Right renal pelvis (tissue), 4 donors: ENCODE measurements at places on chromosomes 2 and 18. TPM values are rescaled to one million over a fixed set of nuclear protein-coding genes. Genes with fewer than 3 reads are reported as not detected.

The FAM110C gene
- 13.6 TPM for polyA plus RNA-seq

The CCDC141 gene
- polyA plus RNA-seq, result 0.14 TPM

The SRD5A2 gene
- polyA plus RNA-seq, result 0.10 TPM

The ABCG5 gene
- polyA plus RNA-seq, result 0.42 TPM

The LAMA1 gene
- 73.8 TPM for polyA plus RNA-seq

The CD8A gene
- 1.0 TPM for polyA plus RNA-seq

The ERFE gene
- polyA plus RNA-seq, result 6.0 TPM

The MYCN gene
- 35.6 TPM for polyA plus RNA-seq

The C1GALT1C1L gene
- polyA plus RNA-seq, result 3.1 TPM

- no peak for DNase-seq
These were observed 221.0 kb downstream of the WDR7 start for GRCh38 chr18:56872140-56872539.

DNA sequence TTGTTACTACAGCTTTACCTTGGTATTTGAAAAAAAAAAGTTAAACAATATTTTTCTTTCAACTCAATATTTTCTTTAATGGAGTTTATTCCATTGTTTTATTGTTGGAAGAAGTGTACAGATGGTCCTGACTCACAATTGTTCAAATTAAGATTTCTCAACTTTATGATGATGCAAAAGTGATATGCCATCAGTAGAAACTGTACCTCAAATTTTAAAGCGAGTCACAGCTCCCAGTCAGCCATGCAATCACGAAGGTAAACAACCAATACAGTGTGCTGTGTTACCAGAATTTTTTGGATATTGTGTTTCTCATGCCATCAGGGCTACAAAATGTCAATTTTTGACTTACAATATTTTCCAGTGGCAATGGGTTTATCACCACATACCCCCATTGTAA is 54.0 kb upstream of the COL5A2 start:
- no peak for DNase-seq

- DNase-seq, result no peak
These were observed 81.5 kb downstream of the CYRIA start for GRCh38 chr2:16584084-16584483.

GRCh38 chr2:101234169-101234938 is 18.3 kb upstream of the CNOT11 start:
- DNase-seq, result no peak

GRCh38 chr18:68555879-68556301 is 159.0 kb downstream of the TMX3 start:
- no peak for DNase-seq

DNA sequence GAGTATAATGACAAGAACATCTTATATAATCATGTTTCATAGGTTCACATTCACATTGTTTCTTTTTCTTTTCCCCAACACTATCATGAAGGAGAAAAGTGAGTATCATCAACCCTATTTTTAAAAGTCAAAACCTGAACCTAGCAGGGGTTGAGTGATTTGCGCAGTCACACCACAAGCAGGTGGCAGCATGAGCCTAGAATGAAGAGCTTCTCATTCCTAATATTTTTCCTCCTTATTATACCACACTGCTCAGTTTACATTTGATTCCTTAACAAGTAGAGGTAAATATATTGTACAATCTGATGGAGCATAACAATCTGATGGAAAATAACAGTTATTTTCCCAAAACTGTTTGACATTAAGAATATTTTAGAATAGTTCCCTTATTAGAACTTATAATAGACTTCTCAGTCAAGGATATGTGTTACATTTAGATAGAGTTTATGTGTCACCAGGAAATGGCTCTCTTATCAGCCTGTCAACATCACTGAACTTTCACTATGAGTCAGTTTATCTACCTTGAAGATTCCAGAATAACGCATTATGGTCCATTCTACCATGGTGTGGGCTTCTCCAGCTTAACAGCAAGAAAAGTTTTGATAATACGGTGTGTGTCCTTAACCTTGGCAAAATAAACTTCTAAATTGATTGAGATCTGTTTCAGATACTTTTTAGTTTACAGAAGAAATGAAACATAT is 119.5 kb downstream of the NEB start:
- no peak for DNase-seq

GRCh38 chr2:28991460-28991859 is 10.4 kb downstream of the TOGARAM2 start:
- no peak for DNase-seq

- DNase-seq, result no peak
These were observed 201.3 kb upstream of the FSHR start for GRCh38 chr2:49355611-49356010.

DNA sequence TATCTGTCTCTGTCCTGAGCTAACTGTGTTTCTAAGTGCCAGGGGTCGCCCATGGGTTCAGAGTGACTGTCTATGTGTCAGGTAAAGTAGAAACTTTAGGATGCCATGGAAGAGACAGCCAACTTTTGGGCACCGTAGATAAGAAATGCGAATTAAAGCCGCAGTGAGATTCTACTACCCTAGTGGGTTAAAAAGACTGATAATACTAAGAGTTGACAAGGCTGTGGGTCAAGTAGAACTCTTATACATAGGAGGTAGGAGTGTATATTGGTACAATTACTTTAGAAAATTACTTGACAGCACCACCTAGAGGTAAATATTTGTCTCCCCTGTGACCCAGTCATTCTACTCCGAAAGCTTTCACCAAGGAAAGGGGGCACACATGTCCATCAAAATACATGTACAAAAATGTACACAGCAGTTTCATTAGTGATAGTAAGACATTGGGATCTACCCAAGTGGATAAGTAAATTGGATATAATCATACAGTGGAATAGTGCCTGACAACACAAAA is 371.3 kb downstream of the SLC4A3 start:
- no peak for DNase-seq

DNA sequence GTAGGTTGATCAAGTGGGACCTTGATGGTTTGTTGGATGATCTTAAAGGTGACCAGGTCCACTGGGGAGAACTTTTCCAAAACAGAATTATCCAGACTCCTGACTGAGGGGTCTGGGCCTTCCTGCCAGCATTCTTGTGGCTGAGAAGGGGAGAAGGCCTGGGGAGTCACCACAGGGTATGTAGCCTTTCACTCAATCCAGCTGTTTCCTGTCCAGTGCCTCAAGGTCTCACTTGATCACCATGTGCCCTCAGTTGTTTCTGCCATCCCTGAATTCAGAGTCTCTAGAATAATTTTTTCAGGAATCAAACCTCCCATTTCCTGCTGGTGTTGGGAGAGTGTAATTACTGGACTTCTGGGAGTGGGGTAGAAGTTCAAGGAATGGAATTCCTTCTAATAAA is 54.4 kb upstream of the TANC1 start:
- DNase-seq, result no peak

- no peak for DNase-seq
These were observed 107.2 kb upstream of the PARD3B start for GRCh38 chr2:204437815-204438756.

- no peak for DNase-seq
These were observed 14.7 kb downstream of the PCARE start for GRCh38 chr2:29059624-29060023.

DNA sequence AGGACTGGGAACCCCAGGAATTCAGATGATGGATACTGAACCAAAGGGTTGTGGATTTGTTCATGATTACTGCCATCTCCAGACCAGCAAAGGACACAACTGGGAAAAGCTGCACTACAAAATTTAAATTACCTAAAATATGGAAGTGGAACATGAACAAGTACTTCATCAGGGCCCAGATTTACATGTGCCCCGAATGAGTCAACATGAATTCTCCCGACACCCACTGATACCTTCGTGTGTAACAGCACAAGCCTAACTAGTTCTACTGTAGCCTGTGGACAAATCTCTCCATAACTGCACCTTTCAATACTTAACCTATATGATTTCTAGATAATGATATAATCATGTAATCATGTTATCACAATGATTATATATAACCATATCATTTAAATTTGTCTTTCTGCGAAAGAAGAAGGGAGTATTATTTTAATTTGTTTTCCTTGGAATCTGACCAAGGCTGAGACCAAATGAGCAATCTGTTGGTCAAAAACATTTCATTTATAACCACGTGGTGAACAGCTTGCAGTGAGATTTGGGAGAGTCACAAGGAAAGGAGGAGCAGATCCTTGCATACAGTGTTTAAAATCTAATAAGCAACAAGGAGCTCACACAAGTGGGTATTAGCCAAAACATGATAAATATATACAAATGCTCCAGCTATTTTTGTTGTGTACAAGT is 70.5 kb downstream of the CACNB4 start:
- no peak for DNase-seq

GRCh38 chr2:25473758-25474340 is 132.1 kb upstream of the DNMT3A start:
- peak; percentile 37 for DNase-seq

- no peak for DNase-seq
These were observed 57.4 kb downstream of the FAM168B start for GRCh38 chr2:131035826-131036231.

GRCh38 chr2:72998724-72999123 is 72.8 kb downstream of the SFXN5 start:
- DNase-seq, result no peak

GRCh38 chr2:113034016-113034415 is 18.7 kb downstream of the IL36B start:
- DNase-seq, result no peak

- DNase-seq, result no peak
These were observed 587.7 kb downstream of the CPS1 start for GRCh38 chr2:211144078-211144477.

DNA sequence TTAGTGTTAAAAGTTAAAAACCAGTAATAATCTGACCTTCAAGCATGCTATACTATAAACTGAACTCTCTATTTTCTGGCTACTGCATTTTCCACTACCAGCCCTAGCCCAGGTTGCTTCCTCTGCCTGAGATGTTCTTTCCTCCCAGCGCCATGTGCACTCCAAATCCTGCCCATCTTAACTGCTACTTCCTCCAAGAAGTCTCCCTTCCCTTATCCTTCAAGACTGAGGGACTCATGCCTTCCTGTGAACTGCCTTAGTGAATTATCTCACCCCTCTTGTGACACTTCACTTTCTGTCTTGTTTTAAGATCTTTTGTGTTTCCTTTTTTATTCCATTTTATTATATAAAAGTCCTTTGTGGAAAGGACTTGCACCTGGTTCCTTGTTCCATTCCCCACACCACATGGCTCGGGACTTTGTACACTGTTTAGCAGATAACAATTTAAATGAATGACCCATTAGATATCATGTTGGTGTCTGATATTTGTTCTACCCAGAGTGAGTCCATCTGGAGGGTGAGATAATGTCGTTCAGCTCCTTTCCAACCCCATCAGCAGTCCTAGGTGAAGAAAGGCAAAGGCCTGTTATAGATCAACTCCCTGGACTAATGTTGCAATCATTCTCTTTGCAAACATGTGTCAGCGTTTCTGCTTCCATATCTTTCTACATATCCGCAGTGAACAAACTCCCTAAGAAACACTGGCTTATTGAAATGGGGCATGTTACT is 20.9 kb upstream of the AGFG1 start:
- DNase-seq, result no peak

DNA sequence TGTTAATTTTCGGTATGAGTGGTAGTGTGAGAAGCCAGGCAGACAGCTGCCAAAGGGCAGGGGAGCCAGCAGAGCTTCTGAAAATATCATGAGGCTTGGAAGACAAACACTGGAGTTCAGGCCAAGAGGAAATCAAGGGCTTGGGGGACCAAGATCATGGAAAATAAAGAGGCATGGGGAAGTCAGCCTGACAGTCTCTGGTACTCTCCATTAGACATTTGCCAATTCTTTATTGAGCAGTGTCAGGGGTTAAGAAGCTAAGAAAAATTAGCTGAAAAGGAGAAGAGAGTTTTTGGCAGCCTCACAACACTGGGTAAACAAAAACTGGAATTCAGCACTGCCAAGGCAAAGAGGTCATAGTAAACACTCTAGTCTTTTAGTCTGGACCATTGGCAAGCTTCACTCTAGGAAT is 612.7 kb downstream of the EPHA4 start:
- no peak for DNase-seq

DNA sequence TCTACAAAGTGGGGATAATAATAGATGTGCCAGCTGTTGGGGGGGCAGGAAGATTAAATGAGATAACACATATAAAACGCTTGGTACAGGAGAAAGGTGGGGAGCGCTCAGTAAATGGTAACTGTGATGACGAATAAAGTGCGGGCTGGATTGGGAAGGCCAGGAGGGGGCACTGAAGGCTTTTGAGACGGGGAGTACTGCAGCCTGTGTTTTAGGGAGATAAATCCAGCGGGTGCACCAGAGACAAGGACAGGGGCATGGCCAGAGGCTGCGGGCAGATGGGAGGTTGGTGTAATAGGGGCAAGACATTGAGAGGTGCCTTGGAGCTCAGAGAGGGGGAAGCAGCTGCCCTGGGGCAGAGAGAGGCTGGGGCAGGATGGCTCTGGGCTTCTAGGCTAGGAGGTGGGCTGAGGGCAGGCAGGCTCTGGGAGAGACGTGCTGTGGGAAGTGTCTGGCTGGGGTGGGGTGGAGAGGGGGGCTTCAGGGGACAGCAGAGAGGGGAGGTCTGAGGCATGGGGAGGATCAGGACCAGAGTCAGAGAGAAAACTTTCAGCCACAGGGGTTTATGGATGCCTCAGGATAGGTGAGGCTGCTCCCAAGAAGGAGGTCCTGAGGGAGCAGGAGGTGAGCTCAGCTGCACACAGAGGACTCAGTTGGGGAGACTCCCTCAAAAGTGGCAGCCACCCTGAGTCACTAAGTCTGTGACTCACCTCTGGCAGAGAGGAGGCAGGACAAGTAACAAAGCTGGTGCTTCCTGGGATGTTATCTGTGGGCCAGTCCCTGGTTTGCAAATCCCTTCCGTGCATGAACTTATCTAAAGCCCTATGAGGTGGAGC is 18.8 kb downstream of the TEX44 start:
- no peak for DNase-seq

GRCh38 chr18:23870676-23871380 is 143.7 kb upstream of the TTC39C start:
- no peak for DNase-seq

- DNase-seq, result no peak
These were observed 205.4 kb downstream of the SNTG2 start for GRCh38 chr2:1156059-1156458.

- DNase-seq, result no peak
These were observed 140.4 kb upstream of the ALPP start for GRCh38 chr2:232238108-232238507.

GRCh38 chr18:8602040-8602439 is 7.2 kb upstream of the RAB12 start:
- DNase-seq, result no peak

- no peak for DNase-seq
These were observed 135.3 kb downstream of the TMEM163 start for GRCh38 chr2:134583462-134583861.

DNA sequence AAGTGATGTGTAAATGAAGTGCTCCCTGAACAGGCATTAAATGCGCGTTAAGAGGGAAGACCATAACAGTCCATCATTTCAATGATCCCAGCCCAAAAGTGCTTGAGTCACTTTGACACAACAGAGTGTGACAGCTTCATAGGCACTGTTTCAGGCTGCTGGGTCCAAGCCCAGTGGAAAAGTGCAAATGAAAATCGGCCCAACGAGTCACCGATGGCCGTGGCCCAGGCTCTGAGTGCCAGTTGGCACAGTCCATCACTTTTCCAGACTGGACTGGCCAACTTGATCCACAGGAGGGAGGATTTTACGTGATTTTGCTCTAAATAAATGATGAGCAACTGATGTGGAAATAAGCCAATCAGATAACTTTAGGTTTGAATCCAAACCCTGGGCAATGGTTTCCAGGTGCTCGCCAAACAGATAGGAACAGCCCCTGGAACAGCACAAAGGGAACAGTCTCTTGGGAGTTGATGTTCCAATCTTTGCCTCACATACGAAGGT is 114.0 kb downstream of the SP3 start:
- no peak for DNase-seq

- DNase-seq, result no peak
These were observed 880.2 kb downstream of the TSN start for GRCh38 chr2:122635686-122636085.
